ENCODE measurements at places on chromosomes 6 and 20. TPM values are rescaled to one million over a fixed set of nuclear protein-coding genes. Genes with fewer than 3 reads are reported as not detected.

The GPLD1 gene
- 0.06 TPM for total RNA-seq

The JPH2 gene
- 0.63 TPM for total RNA-seq

The TMEM200A gene
- 0.19 TPM for total RNA-seq

The OPRM1 gene
- not detected for total RNA-seq

The VWA7 gene
- total RNA-seq: 0.38 TPM

The EDN3 gene
- not detected for total RNA-seq

The HLA-DRB5 gene
- 1.6 TPM for total RNA-seq

All from bladder microvascular endothelial cell (primary cell).